Psoas muscle (tissue), 8 donors: ENCODE measurements at places on chromosomes 2 and 18.

DNA sequence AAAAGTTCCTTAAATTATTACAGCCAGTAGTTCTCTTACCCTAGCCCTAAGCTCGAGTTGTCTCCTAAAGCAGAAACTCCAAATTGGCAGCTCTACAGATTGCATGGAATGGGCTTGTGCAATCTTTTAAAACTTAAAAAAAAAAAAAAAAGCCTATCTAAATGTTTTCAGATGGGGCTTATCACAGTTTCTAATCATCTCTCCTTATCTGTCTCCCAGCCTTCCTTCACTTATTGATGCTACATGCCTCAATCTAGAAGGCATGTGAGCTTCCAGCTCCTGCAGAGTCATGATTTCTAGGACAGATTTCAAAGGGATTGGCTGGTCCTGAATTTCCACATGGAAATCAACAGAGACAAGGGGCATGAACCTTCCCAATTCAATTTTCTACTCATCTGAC is 33.1 kb upstream of the PELI1 start:
- no peak for DNase-seq

DNA sequence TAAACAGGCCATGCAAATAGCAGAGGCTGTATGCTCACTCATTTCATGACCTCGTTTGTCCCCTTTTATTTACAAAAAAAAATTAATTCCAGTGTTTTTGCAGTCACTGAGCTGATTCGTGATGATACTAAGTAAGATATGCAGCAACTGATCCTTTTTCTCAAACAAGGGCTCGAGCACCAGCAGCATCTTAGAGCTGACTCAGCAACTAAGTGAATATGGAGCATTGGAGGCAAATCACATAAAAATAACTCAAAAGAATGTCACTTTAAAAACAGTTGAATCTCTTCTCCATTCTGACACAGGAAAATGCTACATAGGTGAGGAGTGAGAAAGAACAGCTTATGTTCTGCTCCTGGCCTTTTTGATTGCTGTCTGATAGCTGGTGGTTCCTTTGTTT is 152.8 kb downstream of the ABCA12 start:
- DNase-seq = no peak

GRCh38 chr2:66440708-66441497 is 6.0 kb downstream of the MEIS1 start:
- no peak for DNase-seq

DNA sequence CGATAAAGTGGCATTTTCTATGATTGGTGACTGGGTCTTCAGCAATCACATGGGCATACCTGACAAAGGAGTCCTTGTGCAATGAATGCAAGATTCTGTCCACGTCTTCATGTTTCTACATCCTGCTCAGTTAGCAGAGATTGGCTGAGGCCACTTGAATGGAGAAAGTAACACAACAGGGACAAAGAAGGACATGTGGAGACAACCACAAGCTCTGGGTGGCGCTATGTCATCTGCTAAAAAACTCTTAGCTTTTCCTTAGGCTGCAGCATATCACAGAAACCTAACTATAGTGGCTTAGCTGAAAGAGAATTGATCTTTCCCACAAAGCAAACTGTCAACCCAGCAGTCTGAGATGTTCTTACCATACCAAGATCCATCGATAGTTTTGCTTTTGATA is 1109.7 kb downstream of the SOCS6 start:
- DNase-seq = no peak

DNA sequence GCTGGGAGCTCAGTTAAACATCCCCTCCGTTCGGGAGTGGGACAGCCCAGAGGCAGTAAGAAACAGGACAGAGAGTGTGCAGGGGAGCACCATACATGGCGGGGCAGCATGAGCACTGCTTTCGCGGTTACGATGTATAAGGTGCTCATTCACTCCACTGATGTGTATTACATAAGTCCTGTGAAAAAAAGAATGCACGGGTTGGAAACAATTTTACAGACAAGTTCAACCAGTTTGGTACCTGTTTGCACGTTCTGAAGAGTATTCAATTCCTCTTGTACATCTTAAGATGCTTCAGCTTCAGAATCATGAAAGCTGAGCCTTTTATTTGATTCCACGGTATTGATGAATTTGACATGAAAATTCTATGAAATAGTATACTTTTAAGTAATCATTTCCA is 97.8 kb upstream of the NETO1 start:
- DNase-seq = no peak

- no peak for DNase-seq
Measured at GRCh38 chr2:57881998-57882888, 164.4 kb upstream of the VRK2 start.
